ENCODE measurements at places on chromosomes 5 and 9.

GRCh38 chr9:129381481-129381957 lies 203.5 kb upstream of the IER5L start:
- no peak for DNase-seq

- DNase-seq = no peak
Measured at GRCh38 chr5:109575506-109575905, 114.2 kb upstream of the MAN2A1 start.

- no peak for DNase-seq
Measured at GRCh38 chr5:19920761-19921160, 67.2 kb downstream of the CDH18 start.

DNA sequence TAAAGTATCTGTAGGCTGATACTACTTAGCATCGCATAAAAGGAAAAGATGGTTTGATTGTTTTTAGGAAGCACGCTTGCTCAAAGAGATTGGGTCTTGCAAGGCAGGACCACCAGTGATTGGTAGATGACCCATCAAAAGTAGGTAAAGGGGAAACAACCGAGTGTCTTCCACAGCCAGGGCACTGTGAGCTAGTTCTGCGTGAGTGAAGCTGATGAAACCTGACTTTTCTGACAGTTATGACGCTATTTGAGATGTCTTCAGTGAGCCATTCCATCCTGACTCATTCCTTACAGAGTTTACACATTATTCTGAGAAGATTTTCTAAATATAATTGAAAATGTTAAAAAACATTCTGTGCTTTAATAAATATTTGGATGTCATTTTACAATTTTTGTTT lies 49.7 kb downstream of the BASP1 start:
- DNase-seq = no peak

DNA sequence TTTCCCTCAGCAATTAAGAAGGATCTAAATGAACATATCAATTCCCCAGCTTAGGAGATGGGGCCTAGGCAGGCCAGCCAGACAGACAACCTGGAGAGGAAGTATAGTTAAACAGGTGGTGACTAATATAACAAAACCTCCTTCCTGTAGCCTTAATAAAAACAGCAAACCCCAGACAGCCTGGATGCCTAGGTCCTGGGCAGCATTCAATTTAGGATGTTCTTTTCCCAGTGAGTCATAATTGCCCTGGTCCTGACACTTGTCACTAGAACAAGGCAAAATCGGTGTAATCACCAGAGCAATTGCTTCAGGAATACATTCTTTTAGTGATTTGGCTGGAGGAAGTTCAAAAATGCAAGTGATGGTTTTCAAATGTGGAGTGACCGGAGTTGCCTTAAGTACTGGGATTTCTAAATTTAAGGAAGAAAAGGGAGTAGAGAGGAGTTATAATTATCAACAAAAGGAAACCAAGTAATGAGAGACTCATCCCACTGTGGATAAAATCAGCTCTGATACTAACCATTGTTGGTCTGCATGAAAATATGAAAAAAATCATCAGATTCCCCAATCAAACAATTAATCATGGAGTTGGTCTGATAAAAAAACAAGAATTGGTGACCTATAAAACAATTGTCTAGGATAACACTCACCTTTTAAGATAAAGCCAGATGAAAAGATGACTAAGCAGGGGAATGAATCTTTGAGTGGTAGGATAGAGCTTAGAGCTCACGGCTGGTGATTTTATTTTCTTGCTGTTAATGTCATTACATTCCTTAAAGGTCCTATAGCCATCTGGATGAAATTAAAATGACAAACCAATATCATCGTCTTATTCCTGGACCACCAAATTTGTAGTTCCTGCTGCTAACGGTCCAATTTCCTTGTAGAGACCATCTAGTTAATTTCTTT lies 39.0 kb upstream of the TARS1 start:
- DNase-seq = no peak

GRCh38 chr5:83388608-83389007 lies 82.9 kb upstream of the VCAN start:
- no peak for DNase-seq

DNA sequence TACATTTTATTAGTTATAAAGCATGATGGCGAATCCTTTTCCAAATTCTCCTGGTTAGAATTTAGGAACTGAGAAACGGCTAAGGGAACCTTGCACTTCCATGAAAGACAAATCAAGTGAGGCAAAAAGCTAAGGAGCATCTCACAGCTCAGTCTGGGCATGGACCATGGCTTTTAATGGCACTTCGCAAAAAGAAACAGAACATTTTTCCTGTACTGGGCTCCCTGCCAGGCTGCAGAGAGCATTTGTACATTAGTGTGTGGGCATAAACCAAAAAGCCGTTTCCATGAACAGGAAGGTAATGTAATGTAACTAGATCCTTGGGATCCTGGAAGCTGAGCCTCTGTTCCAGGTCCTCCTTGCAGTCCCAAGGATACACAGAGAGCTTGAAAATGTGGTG lies 354.2 kb downstream of the MRPS30 start:
- no peak for DNase-seq

DNA sequence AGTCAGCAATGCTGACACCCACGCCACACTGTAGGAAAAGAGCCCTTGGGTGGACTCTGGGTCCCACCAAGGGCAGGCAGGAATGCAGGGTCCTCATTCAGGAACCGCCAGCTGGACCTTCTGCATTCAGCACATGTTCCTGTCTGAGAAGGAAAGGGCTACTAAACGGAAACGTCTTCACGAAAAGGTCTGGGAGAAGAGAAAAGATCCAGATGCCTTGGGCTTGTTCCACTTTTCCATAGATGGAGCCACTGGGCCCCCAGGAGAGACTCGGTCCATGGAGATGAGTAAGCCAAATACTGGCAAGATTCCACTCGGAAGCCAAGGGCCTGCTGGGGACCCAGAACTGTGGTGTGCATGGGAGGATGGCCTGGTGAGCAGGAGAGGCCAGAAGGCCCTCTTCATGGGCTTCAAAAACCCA lies 38.4 kb downstream of the LHFPL2 start:
- DNase-seq = no peak

- DNase-seq = no peak
Measured at GRCh38 chr5:138064526-138064925, 19.3 kb upstream of the WNT8A start.

- peak; percentile 45 for DNase-seq
Measured at GRCh38 chr5:142143878-142144277, 35.3 kb downstream of the NDFIP1 start.

DNA sequence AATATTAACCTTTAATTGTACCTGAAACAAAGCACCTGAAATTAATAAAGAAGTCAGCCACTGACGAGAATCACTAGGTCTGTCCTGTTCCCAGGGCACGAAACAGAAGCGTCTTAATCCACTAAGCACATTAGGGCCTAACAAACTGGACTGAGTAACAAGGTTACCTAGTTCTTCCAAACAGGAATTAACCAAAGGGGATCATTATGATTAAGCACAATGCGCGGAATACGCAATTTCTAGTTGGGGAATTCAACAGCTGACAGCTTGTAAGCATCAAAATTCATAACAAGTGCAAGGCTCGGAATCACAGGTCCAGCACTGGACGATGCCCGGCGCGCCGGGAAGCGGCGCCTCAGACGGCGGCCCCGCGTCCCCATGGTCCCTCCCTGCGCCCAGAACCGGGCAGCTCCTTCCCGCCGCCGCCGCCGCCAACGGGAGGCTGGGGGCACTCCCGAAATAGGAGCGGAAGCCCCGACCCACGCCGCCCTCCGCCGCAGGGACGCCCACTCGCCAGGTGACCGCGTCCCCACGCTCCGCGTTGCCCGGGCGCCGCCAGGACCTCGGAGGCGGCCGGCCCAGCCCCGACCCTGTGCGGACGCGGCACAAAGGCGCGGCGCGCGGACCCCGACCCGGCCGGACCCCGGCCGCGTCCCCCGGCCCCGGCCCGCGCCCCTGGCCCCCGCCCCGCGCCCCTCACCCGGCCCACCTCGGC lies 898 bp downstream of the CAMSAP1 start:
- DNase-seq = no peak

- no peak for DNase-seq
Measured at GRCh38 chr5:175690586-175690985, 32.7 kb downstream of the HRH2 start.

- DNase-seq = no peak
Measured at GRCh38 chr9:119998614-119999013, 581.4 kb downstream of the CDK5RAP2 start.

- peak; percentile 75 for DNase-seq
Measured at GRCh38 chr9:98796364-98797101, at the start of gene ANKS6. ANKS6 (minus strand) TSS chr9:98796555; CDS start chr9:98796491, 64 bp downstream.

DNA sequence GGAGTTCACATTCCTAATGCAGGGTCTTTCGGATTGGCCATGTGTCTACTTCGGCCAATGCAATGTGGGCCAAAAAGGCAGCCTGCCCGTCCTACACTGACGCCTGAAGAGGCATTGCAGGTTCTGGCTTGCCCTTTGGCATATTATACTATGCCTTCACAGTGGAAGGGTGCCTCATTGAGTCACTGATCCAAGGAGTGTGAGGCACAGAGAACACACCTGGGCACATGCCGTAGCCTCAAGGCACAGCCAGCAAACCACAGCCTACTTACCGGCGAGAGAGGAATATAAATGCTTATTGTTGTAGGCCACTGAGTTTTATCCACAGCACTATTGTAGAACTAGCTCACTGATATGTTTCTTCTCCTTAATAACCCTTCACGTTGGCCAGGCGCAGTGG lies 409.6 kb downstream of the GADD45G start:
- DNase-seq = no peak

DNA sequence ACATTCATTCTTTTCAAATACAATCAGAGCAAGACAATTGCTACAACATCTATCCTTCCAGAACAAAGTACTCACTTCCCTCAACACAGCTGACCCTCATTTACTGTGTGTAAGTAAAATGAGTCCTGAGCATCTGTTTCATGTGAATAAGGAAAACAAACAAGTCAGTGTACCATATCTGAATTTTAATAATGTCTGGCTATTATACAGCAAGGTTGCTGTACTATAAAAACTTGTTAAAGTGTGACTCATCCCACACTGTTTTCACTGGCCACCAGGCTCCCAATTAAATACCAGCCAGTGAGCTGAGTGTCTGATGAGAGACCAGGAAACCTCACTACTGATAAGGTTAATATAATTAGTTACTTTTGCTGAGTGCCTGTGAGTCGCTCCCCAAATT lies 339.8 kb downstream of the AGTPBP1 start:
- no peak for DNase-seq

- no peak for DNase-seq
Measured at GRCh38 chr9:104068546-104068945, 25.6 kb upstream of the SMC2 start.

DNA sequence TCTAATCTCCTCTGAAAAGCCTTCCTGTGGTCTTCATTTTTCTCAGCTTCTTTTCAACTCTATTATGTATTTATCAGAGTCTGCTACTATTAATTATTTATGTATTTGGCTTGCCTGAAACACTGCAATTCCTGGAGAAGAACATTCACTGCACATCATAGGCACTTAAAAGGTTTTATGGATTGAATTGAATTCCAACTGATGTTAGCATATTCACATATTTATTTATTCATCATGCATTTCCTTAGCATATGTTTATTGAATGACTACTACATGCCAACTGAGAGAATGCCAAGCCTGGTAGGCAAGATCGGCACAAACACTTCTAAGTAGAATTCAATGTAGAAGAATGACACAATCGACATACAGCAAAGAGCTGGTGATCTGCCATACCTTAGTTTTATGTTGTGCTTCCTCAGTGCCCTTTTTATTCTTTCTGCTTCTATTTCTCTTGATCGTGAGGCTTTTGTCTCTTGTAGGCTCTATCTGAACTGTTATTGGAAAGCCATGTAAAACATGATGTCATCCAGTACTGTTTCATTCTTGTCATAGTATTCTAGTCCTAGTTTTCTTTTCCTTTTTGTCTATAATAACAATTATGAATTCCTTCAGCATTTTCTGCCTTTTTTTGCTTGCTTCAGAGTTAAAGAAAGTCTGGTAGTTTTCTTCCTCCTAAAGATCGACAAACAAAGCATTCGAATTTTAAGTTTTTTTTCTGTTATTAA lies 454.2 kb downstream of the TLE4 start:
- DNase-seq = no peak

DNA sequence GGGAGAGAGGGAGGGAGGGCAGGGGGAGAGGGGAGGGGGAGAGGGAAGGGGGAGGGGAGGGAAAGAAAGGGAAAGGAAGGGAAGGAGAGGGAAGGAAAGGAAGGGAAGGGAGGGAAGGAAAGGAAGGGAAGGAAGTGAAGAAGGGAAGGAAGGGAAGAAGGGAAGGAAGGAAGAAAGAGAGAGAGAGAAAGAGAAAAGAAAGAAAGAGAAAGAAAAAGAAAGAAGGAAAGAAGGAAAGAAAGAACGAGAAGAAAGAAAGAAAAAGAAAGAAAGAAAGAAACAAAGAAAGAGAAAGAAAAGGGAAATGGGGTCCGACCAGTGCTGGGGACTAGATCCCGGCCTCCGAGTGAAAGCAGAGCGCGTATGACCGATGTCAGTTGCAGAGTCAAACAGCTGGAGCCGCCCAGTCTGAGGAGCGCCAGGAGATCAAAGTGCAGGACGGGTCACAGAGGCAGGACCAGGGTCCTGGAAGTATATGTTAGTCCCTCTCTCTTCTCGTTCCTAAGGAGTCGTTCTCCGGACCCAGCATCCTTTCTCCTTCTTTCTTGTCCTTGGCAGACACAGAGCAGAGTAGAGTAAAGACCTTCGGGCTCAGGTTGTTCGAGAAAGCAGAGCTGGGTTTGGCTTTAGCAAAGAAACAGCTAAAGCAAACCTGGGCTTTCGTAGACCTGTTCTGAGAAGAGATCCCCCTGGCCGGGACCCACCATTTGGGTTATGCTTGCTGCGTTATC lies 305.4 kb upstream of the MSX2 start:
- DNase-seq = no peak

GRCh38 chr9:103941104-103941503 lies 153.0 kb upstream of the SMC2 start:
- no peak for DNase-seq

GRCh38 chr5:150500328-150500841 lies 7.5 kb upstream of the NDST1 start:
- no peak for DNase-seq

GRCh38 chr5:144121577-144121976 lies 48.9 kb downstream of the YIPF5 start:
- no peak for DNase-seq

- no peak for DNase-seq
Measured at GRCh38 chr5:1443171-1443570, 2.1 kb downstream of the SLC6A3 start.

DNA sequence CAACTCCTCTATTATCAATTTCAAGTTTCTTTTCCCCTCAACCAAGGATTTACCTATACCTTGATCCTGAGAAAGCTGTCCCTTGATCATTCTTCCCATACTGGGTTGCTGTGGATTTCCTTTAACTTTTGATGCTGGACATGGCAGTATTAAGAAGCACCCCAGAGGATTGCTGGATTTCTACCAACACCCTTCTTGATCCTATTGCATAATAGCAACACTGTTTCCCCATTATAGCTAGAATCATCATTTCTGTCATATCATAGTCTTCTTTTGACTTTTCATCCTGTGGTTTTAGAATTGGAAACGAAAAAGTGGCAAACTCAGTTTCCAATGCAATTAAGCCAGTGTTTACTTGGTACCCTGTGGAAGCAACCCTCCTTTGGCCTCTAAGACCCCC lies 154.9 kb downstream of the ARRDC3 start:
- DNase-seq = no peak

All from CD4-positive, alpha-beta T cell treated with Interleukin-4 for 4 hours (primary cell).